ENCODE measurements at places on chromosomes 3 and 15.

- DNase-seq, result no peak
Observed at GRCh38 chr3:172591125-172591605, 67.9 kb upstream of the TNFSF10 start.

GRCh38 chr15:63601704-63602185 is 4.6 kb downstream of the FBXL22 start:
- DNase-seq, result peak; percentile 20

- DNase-seq, result no peak
Observed at GRCh38 chr15:43920815-43921214, 94.0 kb downstream of the WDR76 start.

DNA sequence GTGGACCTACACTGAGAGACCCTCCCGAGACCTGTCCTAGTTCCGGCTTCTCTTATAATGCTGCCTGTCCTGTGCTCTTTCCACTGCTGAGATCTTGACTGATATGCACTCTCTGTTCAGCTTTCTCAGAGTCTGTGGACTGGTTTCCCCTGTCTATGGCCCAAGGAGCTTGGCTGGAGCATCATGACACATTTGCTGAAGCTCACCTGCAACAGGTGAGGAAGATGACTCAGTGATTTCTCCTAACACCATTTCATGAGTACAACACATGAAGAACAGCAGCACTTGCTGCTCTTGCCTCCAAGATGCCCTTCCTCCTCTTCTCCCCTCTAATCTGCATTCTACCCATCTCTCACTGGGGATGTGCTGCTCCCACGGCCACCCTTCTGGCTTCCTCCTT is 92.1 kb downstream of the DUT start:
- no peak for DNase-seq

- DNase-seq, result no peak
Observed at GRCh38 chr3:130644628-130645253, 101.9 kb downstream of the PIK3R4 start.

DNA sequence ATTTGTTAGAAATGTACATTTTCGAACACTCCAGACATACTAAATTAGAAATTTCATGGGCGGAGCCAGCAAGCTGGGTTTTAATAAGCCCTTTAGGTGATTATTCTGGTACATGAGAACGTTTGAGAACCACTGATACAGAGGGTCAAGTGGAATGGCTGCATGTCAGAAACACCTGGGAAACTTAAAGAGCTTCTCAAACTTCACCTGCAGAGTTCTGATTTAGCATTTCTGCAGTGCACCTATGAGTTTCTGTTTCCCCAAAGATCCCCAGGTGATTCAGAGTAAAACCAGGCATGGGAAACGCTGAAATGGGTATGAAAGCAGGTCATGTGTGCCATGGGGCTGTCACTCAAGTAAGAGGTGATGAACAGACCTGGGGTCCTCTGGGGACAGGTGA is 68.1 kb downstream of the TMEM266 start:
- DNase-seq, result no peak

- DNase-seq, result no peak
Observed at GRCh38 chr3:193297421-193297820, 56.4 kb downstream of the PLAAT1 start.

DNA sequence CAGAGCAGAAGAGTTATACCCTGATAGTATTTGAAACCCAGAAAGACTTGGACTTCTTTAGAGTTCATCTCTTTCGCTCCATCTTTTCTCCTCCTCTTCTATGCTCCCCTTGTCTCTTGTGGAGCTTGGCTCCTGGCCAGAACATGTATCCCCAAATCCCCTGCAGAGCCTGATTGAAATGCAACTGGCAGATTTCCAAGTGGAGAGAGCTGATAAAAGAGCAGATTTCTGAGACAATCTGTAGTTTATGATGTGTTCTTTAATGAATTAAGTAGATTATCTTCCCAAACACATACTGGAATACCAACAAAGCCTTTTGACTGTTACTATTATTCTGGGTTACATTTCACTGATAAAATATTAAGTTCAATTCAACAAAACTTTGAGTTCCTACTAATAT is 33.4 kb downstream of the UNC13C start:
- DNase-seq, result no peak

- peak; percentile 54 for DNase-seq
Observed at GRCh38 chr15:66390678-66391077, 4.0 kb downstream of the MAP2K1 start.

- DNase-seq, result peak; percentile 3
Observed at GRCh38 chr15:57867970-57868798, 161.7 kb downstream of the POLR2M start.

DNA sequence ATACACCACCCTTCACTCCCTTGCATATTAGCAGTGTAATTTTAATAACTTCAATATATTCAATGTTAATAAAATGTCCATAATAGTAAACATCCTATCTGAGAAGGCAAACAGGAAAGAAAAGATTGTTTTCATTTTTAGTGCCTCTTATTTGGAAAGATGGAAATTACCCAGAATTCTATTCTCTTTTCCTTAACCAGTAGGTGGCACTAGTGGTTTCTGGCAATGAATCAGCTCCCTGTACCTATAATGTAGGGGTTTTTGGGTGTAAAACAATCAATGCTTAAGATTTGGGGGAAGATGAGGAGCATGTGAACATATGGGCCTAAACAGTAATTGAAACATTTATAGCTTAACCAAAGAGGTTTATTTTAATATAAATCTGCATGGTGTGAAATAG is 5.7 kb upstream of the SEMA6D start:
- DNase-seq, result no peak

DNA sequence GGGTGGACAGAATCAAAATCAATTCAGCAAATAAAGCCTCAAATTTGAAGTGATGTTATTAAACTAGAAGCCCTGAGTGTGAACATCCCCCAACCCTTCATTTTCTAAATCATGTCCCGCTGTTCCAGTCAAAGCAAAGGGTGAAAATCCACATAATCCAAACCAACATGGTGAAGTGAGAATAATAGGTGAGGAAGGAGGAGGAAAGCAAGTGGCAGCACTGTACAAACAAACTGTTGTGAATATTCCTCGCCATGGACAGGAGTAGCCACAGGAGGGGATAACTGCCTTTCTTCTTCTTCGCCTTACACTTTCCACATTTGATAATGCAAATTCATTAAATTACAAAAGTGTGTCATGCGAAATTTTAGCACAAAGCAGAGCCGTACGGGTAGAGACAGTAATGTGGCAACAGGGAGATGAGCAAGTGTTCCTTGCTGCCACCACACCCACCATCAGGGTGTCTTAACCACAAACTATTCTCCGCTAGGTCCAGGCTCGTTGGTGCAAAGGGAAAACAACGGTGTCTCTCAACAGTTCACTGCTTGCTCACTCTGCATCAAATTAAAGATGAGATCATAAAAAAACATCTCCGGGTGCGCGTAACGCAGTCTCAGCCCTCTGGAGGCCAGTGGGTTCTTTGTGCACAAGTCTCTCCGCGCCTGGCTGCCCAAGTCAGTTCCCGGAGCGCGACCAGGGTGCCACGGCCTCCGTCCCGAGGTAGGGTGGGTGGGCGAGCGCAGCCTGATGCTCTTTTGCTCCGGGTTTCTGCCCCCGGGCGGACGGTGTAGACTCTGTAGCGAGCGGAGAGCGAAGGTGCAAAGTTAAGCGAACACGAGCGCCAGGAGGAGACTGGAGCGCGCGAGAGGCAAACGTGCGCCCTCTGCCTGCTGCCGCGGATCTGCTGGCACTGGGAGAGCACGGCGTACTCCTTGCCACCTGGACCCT is 6.7 kb downstream of the EPHA3 start:
- DNase-seq, result peak; percentile 16

DNA sequence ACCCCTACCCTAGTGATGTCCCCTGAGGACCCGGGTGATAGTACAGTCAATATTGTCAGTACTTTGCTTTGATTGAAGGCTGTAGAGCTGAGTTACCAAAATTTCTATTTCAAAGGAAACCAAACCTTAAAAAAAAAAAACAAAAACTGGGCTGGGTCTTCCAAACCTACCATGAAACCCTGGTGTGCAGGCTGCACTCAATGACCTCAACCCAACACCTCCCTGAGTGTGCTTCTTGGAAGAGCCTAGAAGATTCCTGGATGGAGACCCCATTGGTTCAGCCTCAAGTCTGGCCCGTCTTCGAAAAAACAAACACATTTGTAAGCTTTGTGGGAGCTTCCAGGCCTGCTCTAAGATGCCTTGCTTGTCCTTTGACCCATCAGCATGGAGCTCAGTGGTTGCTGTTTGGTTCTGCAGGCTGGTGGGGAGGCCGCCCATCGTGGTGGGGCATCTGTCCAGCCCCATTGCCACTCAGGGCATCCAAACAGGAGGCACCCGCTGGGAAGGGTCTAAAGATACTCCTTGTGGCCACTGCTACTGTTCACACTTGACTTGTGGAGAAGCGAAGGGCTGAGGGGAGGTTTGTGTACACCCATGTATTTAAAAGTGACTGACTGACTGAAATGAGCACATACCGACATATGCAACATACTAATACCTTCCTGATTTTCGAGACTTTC is 32.2 kb downstream of the CRTAP start:
- no peak for DNase-seq

GRCh38 chr15:40872791-40873693 is 992 bp downstream of the RHOV start:
- DNase-seq, result no peak

DNA sequence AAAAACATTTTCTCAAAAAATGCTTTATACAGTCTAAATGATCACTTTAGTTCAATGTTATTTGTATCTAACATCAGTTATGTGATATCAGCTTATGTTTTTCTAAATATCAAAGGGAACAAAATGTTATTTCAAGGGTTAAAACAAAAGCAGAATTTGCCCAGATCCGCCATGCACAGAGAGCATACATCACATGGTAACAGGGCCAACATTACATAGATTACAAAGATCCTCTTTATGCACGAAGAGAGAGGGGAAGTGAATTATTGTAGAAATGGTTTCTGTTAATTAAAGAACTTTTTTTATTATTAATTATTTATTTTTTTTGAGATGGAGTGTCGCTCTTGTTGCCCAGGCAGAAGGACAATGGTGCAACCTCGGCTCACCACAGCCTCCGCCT is 100.8 kb upstream of the MME start:
- DNase-seq, result no peak

- DNase-seq, result no peak
Observed at GRCh38 chr15:49678655-49679054, 57.8 kb downstream of the DTWD1 start.

Measured in CD4-positive, alpha-beta T cell treated with Interleukin-12 subunit alpha and Interleukin-12 subunit beta, for 1 hour (primary cell).